ENCODE measurements at places on chromosomes 3 and 15.

DNA sequence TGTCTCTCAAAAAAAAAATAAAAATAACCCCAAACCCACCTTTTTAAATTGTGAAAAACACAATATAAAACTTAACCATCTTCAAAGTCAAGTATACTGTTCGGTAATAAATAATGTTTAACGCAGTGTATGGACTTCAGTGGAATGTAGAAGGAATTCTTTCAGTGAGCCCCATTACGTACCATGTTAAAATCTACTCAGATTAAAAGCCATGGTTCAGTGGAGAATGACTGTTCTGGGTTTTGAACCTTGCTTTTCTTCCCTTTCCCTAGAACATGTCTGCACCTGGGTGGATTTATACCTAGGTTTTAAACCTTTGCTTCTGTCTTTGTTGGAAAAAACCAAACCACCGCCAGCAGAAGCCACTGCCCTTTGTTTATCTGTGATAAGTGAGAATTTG, 27.5 kb downstream of the DAG1 start:
- DNase-seq = no peak

DNA sequence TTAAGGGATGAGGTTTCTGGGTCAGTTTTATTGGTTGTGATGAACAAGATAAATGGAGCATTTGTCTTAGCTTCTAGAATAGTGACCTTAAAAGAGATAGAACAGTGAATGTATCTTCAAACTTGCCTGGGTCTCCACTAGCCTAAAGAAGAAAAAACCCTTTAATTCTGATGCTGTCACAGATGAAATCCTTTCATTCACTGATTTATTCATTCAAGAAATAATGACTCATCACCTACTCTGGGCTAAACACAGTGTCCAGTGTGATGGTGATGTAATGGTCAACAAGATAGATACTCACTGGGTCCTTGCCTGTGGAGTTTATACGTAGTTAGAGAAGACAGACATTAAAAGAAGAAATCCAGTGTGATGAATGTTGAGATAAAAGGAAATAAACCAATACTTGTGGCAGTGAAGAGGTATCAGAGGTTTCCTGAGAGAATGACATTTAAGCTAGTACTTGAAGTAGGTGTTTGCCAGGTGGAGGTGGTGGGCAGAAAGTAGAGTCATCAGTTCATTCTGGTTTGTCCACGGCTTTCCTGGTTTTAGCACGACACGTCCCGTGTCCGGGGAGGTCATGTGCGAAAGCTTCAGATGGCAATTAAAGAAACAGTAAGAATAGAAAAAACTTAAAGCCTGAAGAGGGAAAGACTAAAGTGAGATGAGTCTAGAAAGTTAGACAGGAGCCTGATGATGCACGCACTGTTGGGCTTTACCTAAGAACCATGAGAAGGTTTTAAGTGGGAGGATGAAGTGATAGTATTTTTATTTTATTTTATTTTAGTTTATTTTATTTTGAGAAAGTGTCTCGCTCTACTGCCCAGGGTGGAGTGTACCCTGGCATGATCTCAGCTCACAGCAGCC, 18.5 kb downstream of the PAK2 start:
- no peak for DNase-seq

- DNase-seq = no peak
Observed at GRCh38 chr15:53808058-53808706, 48.7 kb upstream of the WDR72 start.

DNA sequence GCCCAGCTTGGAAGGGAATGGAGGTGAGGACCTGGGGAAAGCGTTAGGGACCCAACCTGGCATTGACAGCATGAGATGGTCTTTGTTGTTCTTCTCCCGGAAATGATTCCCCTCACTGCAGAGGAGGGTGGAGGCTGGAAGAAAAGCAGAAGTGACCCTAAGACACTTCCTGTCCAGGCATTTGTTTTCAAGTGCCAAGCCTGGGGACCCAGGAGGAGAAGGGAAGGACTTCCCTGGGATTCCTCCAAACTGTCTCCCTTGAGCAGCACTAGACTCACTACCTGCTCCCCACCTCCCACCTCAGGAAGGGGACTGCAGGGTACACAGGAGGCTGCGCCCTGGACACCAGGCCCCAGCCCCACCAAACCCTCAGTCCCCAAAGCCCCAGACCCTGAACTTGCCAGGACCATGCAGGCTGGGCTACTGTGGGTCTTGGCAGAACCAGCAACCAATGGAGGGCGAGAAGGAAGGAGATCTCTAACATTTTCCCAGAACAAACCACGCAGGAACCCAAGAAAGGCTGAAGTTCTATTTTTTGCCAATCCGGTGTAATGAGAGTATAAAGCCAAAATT, 9.8 kb upstream of the VIPR1 start:
- DNase-seq = no peak

DNA sequence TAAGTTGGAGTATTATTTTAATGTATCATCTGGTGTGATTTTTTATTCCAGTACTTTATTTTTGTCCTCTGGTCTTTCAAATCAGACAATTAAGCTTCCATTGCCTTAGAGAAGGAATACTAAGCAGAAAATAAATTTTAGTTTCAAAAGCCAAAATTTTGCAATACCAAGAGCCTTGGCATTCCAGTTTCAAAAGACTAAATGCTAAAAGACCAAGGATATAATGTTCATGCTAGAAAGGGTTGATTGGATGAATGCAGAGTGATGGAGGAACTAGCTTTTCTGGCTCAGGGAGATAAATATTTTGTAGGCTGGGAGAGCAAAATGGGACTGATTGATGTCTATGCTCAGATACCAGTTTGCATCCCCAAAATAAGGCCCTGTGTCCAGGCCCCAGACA, 6.2 kb downstream of the CD200 start:
- DNase-seq = no peak

DNA sequence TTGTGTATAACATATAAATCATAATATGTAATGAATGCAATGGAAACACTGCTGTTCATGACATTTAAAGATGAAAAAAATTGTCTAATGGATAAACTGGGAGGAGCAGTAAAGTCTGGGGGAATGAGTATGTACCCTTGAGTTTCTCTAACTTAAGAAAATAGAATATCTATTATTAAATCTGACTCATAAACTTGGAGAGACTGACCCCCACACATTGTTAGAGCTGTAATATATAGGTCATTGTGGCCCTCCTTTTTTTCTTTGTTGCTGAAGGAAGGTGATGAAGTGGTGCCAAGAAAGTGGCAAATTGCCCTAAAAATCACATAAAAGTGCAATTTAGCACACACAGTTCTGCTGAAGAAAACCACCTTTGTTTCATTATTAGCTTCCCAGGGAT, 389.8 kb upstream of the RARB start:
- no peak for DNase-seq

DNA sequence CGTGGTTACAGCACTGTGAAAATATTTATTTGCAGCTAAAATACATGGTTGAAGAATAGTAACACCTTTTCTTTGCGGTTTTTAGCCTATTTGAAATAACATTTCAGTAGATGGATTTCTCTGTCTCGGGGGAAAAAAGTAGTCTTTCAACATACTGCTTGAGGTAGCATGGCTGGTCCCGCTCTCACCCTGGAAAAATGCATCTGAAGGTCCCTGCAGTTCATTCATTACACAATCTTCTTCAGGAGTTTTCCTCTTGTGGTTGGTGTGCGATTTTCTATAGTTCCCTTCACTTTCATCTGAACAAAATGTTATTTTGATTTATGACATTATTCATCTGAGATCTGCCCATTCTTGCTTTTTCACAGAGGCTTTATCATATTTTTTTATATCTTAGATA, 75.9 kb downstream of the STRIT1 start:
- DNase-seq = no peak

DNA sequence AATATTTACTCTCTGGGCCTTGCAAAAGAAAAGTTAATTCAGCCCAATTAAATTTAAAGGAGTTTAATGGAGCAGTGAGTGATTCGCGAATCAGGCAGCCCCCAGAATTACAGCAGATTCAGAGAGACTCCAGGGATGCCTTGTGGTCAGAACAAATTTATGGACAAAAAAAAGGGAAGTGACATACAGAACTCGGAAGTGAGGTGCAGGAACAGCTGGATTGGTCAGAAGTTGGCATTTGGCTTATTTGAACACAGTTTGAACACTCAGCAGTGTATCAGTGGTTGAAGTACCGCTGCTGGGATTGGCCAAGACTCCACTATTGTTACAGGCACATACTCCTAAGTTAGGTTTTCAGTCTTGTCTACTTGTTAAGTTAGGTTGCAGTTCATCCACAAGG, 145.0 kb upstream of the GAP43 start:
- DNase-seq = no peak

GRCh38 chr15:64507293-64507802, 47.0 kb downstream of the ZNF609 start:
- no peak for DNase-seq

DNA sequence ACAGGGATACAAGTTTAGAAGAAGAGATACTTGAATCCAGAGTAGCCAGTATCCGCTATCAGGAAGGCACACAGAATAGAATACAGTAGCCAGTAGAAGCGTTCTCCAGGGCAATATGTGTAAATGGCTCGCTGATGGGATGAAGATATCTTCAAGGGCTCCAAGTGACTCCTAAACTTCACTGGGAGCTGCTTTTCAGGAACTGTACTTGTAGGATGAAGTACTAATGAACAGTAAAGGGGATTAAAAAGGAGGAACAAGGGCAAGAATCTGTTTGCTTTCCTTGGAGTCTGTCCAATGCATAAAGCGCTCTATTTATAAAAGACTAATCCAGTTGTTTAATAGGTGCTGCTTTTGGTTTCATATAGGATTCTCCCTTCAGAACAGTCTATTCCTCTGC, 78.4 kb downstream of the THRB start:
- DNase-seq = no peak

- no peak for DNase-seq
Observed at GRCh38 chr15:88491158-88491557, 23.6 kb downstream of the MRPS11 start.

DNA sequence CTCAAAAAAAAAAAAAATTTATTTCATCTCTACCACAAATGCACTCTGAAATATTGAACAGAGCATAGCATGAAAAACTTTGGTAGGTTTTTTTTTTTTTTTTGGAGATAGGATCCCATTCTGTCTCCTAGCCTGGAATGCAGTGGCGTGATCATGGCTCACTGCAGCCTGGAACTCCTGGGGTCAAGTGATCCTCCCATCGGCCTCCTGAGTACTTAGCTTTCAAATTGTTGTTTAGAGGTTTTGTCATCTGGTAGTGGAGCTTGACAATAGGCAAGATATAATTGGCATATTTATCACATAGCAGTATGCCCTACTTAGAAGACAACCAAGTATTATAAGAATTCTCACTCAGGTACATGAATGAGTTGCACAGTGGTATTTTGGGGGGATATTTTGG, 234.2 kb upstream of the ST8SIA2 start:
- DNase-seq = no peak

- DNase-seq = no peak
Observed at GRCh38 chr3:194860725-194861124, 175.0 kb downstream of the FAM43A start.

DNA sequence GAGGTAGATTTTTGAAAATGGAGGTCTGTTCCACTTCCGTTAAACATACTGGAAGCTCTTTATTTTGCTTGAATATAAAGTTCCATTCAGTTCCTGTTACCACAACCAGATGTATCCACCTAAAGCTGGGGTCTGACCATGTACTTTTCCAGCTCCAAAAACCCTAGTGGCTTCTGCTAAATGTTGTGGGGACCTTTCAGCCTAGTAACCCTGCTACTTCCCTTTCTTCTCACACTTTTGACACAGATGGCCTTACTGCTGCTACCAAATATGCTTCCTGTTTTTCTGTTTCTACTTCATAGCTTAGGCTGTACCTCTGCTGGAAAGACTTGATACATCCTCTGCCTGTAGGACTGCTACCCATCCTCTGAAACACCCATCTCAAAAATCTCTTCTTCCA, 87.8 kb downstream of the COL6A6 start:
- DNase-seq = no peak

DNA sequence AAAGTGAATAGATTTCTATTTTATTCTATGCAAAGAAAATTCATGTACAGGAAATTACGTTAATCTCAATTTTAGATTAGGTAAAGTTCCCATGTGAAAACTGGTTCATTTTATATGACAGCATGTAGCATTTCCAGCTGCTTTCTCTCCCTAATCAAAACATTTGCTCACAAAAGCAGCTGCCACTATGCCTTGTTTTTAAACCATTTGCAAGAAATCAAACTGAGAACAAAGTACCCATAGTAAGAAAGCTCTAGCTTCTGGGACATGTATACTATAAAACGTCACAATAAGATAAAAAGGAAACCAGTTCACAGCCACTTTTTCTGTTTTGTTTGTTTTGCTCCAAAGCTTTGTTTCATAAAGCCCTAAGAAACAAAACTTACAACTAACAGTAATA, 5.0 kb upstream of the CRYBG3 start:
- no peak for DNase-seq

- no peak for DNase-seq
Observed at GRCh38 chr15:47844437-47844836, 127.1 kb downstream of the SEMA6D start.

GRCh38 chr15:33834892-33835743, 133.2 kb upstream of the CHRM5 start:
- DNase-seq = no peak

DNA sequence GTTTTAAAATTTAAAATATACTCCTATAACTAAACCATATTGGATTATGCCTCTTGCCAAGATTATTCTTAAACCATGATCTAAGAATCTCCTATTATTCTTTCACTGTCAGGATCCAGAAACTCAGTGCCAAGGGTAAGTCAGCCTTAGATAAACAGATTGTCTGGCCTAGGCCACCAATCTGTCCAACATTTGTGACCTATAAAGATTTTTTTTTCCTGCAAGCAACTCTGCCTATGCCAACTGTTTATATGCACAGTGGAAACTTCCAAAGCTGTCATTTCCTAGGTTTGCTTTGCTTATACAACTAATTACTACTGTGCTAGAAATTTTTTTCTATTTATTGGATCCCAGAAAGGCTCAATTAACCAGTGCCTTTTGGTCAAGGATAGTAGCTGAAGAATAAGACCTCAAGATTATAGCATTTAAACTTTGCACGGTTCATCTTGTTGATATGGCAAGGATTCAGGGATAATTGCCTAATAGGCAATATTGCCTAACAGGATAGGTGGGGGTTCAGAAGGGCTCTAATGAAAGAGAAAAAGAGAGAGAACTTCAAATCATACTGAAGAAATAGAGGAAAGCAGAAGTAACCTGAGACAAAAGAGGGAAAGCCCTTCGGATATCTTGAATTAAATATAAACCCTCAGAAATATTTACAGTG, 22.8 kb downstream of the GAP43 start:
- no peak for DNase-seq

GRCh38 chr3:154018100-154018696, 103.0 kb upstream of the ARHGEF26 start:
- peak; percentile 1 for DNase-seq

GRCh38 chr15:52086011-52086786, 26.4 kb downstream of the BCL2L10 start:
- no peak for DNase-seq

- no peak for DNase-seq
Observed at GRCh38 chr3:58101499-58102389, 93.5 kb downstream of the FLNB start.
